T-helper 1 cell (primary cell): ENCODE measurements at places on chromosomes 5 and 9.

DNA sequence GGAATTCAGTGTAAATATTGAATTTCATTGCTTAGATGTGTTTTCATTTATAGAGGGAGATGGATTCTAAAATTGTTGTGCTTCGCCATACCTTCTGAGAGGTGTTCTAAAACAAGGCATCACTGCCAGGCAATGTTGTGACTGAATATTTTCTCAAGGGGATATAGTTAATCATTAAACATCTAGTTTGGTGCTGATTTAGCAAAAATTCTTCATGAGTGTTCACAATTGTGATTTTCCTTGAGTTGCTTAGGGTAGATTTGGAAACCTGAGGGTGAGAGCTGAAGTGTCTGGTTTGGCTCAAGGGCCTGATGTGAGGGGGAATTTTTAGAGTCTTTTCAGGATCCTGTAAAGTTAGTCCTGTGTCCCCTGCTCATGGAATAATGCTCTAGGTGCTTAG, 104.5 kb downstream of the MAT2B start:
- no peak for DNase-seq

DNA sequence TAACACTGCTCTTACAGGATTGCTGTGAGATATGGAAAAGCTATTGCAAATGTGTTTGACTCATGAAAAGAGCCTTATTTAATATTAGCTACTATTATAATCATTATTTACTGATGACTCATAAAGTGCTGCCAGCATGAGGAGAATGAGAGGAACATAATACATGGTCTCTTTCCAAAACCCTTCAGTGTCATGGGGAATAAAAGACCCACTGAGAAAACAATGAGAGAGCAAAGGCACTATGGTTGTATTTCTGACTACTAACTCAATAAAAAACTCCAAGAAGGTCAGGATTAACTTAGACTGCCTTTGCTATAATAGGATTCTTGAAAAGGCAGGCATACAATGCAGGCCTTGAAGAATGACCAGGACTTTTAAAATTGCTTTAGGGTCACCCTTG, 633.5 kb downstream of the DTWD2 start:
- no peak for DNase-seq

DNA sequence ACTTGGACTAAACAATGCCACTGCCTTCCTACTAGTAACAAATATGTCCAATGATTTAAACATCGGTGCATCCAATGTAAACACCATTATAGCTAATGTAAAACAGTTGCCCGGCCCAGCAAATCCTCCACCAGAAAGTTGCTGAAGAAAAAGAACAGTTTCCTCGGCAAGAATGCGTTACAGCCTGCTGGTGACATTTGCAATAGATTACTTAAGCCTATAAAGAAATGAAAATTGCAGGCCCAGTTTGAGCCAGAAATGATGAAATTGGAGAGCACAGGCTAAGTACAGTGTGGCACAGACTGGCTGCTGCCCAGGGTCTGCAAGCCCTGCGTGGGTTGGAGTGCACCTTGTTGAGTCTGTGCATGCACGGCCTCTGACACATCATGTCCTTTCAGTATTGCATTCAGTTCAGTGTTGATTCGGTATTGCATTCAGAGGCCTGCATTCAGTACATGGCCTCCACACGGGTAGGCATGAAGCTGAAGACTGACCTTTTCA, 406.0 kb upstream of the KLF4 start:
- DNase-seq: no peak

- no peak for DNase-seq
Observed at GRCh38 chr9:87198716-87199115, 251.4 kb upstream of the GAS1 start.

DNA sequence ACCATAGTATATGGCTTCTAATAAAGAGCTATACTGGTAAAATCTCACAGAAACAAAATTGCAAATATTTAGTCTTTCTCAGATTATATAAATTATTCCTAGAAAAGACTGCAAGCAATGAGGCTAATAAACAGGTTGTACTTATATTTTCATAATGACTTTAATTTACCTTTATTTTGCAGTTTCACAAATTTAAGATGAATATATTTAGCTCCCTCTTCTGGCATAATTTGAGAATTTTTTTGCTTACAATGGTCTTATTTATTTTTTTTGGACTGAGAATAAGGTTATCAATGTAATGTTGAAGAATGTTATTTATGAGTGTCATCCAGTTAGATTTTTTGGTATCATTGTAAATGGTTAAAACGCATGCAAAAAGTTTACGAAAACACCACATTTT, 56.7 kb downstream of the PIK3R1 start:
- no peak for DNase-seq

DNA sequence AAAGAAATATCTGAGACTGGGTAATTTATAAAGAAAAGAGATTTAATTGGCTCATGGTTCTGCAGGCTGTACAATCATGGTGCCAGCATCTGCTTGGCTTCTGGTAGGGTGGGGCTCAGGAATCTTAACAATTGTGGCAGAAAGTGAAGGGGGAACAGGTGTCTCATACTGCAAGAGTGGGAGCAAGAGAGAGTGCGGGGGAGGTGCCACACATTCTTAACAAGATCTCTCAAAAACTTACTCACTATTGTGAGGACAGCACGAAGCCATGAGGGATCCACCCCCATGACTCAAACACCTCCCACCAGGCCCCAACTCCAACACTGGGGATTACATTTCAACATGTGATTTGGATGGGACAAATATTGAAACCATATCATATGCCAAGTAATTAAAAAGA, 70.1 kb upstream of the PANK3 start:
- no peak for DNase-seq

DNA sequence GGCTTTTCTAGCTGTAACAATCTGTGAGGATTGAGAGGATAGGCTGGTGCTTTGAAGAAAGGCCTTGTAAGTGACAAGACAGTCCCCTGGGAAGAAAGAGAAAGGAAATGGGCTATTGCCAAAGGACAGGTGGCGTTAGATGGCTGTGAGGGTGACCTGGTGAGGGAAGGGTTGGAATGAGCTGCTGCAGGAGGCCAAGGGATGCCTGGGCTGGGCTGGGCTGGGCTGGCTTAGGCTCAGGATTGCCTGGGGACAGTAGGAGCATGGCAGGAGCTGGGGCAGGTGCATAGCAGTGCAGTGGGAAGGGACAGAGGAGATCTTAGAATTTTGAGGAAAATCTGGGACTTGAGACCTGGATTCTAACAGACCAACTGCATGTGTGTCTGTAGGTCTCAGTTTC, 9.7 kb upstream of the MYOZ3 start:
- no peak for DNase-seq

DNA sequence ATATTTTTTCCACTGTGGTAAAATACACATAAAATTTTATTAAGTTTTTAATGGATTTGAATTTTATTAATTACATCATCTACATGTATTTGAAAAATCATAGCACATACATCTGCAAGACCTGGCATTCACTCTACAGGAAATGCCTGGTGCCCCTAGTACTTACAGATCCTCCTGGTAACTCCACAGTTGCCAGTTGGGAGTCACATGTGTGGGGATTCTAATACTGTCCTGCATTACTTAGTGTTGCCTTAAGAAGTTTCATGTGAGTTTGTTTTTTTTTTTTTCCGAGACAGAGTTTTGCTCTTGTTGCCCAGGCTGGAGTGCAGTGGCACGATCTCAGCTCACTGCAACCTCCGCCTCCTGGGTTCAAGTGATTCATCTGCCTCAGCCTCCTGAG, 18.1 kb downstream of the KDM3B start:
- no peak for DNase-seq

DNA sequence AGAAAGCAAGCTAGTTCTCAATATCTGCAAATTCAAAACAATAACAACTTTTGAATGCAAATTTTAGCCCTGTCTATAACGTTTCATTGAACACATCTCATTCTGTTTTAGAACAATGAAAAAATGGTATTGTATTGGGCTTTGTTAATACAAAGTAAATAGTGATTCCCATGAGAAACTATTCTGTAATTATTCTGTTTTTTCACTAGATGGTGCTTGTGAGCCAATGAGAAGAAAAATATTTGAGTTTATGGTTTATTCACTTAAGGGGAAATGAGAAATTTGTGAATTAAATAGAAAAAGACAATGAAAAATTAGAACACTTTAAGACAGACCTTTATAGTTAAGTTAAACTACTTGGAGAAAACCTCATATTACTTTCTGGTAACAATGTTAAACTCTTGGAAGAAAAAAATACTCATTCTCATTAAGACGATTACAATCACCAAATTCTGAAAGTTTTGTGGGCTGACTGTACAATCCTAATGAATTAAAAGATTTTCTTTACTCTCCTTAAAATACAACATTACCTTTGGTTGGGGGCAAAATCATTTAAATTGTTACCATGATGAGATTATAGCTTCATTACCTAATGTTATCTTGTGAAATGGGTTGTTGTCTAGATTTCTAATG, 127.0 kb downstream of the NNT start:
- DNase-seq: no peak

GRCh38 chr9:32741706-32742105, 41.6 kb upstream of the TMEM215 start:
- DNase-seq: no peak

GRCh38 chr5:91177085-91177484, 206.0 kb downstream of the ARRDC3 start:
- no peak for DNase-seq

- DNase-seq: no peak
Observed at GRCh38 chr9:108445431-108446071, 410.2 kb downstream of the ACTL7B start.

GRCh38 chr9:127916720-127917581, at the start of gene ST6GALNAC4:
TSS of gene ST6GALNAC4 (minus strand) at chr9:127917041. CDS start at chr9:127916419, 622 bp downstream.
- DNase-seq: peak; percentile 92

- no peak for DNase-seq
Observed at GRCh38 chr5:86866036-86866435, 248.3 kb downstream of the COX7C start.

- no peak for DNase-seq
Observed at GRCh38 chr5:6611334-6612256, 21.2 kb downstream of the NSUN2 start.

GRCh38 chr9:131062969-131063368, 33.4 kb upstream of the AIF1L start:
- no peak for DNase-seq

GRCh38 chr5:140631036-140631417, 1.9 kb downstream of the CD14 start:
- DNase-seq: no peak

GRCh38 chr5:132070460-132071337, 2.9 kb upstream of the CSF2 start:
- no peak for DNase-seq

DNA sequence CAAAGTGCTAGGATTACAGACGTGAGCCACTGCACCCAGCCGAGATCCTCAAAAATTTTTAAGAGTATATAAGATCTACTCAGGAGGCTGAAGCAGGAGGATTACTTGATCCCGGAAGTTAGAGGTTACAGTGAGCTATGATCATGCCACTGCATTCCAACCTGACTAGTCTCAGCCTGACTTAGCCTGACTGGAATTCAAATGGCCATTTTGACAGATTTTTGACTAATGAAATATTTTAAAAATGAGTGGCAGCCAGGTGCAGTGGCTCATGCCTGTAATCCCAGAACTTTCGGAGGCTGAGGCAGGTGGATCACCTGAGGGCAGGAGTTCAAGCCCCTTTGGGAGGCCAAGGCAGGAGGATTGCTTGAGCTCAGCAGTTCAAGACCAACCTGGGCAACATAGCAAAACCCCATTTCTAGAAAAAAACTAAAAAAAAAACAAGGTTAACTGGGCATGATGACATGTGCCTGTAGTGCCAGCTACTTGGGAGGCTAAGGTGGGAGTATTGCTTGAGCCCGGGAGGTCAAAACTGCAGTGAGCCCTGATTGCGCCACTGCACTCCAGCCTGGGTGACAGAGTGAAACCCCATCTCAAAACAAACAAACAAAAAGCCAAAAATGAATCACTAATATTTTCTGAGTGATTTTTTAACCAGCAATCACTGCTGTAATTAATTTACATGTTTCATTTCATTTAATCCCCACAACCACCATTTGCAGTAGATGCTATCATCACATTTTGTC, 16.6 kb downstream of the ATOX1 start:
- DNase-seq: no peak

DNA sequence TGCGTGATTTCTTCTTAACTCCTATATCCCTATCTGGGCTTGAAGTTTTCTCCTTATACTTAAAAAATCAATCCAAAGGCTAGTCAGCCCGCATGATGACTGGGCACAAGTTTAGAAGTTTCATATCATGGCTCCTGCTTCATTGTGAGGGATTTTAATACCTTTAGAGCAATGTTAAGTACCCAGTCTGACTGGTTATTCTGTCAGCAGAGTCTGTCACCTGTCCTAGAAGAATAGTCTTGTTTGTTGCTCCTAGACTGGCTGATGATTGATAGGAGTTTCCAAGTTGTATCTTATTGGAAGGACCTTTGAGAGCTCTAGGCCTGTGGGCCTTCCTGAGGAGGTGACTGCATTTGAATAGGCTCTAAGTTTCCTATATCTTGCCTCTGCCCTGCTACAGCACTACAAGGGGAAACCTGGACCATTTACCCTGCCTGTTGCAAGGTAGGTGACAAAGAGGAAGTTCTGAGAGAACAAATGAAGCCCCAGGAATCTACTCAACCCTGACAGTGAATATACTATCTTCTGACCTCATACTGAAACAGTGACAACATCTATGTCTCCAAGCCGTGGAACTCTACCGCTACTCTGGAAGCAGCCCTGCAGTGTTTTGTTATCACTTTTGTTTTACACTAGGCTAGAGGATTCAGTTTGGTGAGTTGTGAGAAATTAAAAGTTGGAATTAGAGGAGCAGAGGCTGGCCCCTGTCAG, 66.5 kb downstream of the F2RL2 start:
- no peak for DNase-seq

DNA sequence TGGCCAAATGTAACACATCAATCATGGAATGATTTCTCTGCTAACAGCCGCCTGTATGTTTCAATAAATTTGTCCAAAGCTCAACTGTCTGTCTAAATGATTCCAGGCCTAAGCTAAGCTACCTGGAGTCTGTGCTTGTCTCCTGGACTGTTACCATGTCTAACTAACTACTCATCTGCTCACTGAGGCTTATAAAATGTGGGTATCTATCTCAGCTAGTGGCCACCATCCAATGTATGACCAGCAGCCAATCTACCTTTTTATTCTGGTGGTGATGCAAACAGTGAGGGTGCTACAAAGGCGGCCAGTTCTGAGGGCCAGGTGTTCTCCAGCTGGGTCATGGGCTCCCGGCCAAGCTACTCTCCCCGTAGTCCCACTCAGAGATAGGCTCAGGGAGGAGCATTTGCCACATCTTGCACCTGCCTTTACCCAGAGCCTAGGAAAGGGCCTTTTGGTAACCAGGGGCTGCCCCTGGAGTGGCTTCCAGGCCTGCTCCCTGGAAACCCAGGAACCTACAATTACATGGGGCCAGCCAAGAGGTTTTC, 59.1 kb downstream of the PFDN1 start:
- DNase-seq: no peak

- DNase-seq: no peak
Observed at GRCh38 chr9:110214090-110214489, 6.1 kb upstream of the C9orf152 start.

- no peak for DNase-seq
Observed at GRCh38 chr5:10599113-10599512, 35.2 kb downstream of the ANKRD33B start.
